ENCODE measurements at places on chromosomes 7 and 10. TPM values are rescaled to one million over a fixed set of nuclear protein-coding genes. Genes with fewer than 3 reads are reported as not detected.

The JAKMIP3 gene
- 2.0 TPM for total RNA-seq

The TET1 gene
- total RNA-seq, result 17.4 TPM

The FOXI2 gene
- not detected for total RNA-seq

The NOS3 gene
- total RNA-seq, result 0.75 TPM

The ADARB2 gene
- total RNA-seq, result 0.17 TPM

The OR2A1 gene
- total RNA-seq, result 0.60 TPM

The GPR15LG gene
- not detected for total RNA-seq

The EPO gene
- total RNA-seq, result not detected

DNA sequence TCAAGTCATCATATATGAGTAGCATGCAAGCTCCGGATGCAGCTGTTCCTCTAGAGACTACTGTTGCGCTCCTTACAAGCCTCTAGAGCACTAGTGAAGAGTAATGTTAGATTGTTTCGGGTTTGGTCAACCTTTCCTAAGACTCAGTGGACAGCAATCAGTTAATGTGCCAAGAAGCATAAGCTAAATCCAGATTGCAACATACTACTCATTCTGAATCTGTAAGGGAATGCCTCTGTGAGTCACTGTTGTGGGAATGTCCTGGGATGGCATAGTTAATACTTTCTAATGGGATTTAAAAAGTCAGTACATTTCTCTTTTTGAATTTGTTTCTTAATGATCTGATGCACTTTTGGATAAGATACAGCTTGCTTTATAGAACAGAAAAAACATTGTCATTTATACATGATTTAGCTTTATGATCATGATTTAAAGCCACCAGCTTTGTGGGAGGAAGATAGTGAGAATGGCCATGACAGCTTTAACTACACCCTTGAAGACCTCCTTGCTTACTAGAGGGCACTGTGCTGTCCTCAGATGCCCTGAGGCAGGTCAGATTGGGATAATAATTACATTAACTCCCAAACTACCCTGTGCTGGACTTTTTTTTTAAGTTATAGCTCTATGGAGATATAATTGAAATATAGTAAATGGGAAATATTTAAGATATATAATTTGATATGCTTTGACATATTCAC is 138.4 kb downstream of the SDK1 start:
- no peaks in the 10 kb centered on the region for H3K36me3 ChIP-seq
- H3K27ac ChIP-seq, result no peak overlapping the region
- no peaks in the 10 kb centered on the region for H3K27me3 ChIP-seq
- peaks cover 41% of the 10 kb centered on the region for H3K4me1 ChIP-seq

GRCh38 chr7:96089511-96089910 is 232.4 kb downstream of the SLC25A13 start:
- H3K27ac ChIP-seq, result no peak overlapping the region
- no peaks in the 10 kb centered on the region for H3K36me3 ChIP-seq
- H3K4me3 ChIP-seq, result no peak overlapping the region
- H3K27me3 ChIP-seq, result no peaks in the 10 kb centered on the region

- no peaks in the 10 kb centered on the region for H3K27me3 ChIP-seq
- H3K4me3 ChIP-seq, result no peak overlapping the region
- H3K27ac ChIP-seq, result no peak overlapping the region
- H3K36me3 ChIP-seq, result no peaks in the 10 kb centered on the region
- H3K4me1 ChIP-seq, result peaks cover 6% of the 10 kb centered on the region
Observed at GRCh38 chr10:110483633-110484032, 14.1 kb upstream of the DUSP5 start.

GRCh38 chr10:88781206-88781605 is 21.3 kb upstream of the LIPM start:
- no peak for DNase-seq
- H3K27ac ChIP-seq, result no peak overlapping the region
- no peaks in the 10 kb centered on the region for H3K4me1 ChIP-seq
- peaks cover 3% of the 10 kb centered on the region for H3K27me3 ChIP-seq
- no peaks in the 10 kb centered on the region for H3K36me3 ChIP-seq

- no peak overlapping the region for H3K4me3 ChIP-seq
- peak; percentile 28 for DNase-seq
- H3K27me3 ChIP-seq, result no peaks in the 10 kb centered on the region
- no peaks in the 10 kb centered on the region for H3K36me3 ChIP-seq
- no peak overlapping the region for H3K27ac ChIP-seq
- H3K4me1 ChIP-seq, result peaks cover 19% of the 10 kb centered on the region
Observed at GRCh38 chr7:68547799-68548198, 1050.5 kb upstream of the AUTS2 start.

GRCh38 chr10:32207544-32207943 is 139.4 kb downstream of the EPC1 start:
- no peaks in the 10 kb centered on the region for H3K27me3 ChIP-seq
- DNase-seq, result peak; percentile 75
- H3K27ac ChIP-seq, result no peak overlapping the region
- H3K4me1 ChIP-seq, result no peaks in the 10 kb centered on the region
- no peaks in the 10 kb centered on the region for H3K36me3 ChIP-seq
- H3K4me3 ChIP-seq, result no peak overlapping the region

DNA sequence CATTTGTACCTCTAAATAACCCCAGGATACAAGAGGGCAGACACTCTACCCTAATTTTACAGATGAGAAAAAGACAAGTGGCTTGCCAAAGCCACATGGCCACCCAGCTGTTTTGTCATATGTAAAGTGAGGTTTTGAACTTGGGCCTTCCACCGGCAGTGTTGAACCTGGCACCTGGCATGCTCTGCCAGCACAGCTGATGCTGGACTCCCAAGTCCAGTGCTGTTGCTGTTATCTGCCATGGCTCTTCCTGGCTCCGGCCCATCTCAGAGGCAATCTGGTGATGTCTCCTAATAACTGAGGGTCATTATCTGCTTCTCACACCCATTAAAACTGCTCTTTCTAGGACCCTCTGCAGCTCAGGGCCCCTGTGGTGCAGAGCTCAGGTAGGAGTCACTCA is 25.0 kb downstream of the BCCIP start:
- H3K27me3 ChIP-seq, result no peaks in the 10 kb centered on the region
- H3K36me3 ChIP-seq, result peaks cover 19% of the 10 kb centered on the region
- no peak overlapping the region for H3K27ac ChIP-seq
- H3K4me1 ChIP-seq, result no peaks in the 10 kb centered on the region
- H3K4me3 ChIP-seq, result no peak overlapping the region

- H3K36me3 ChIP-seq, result peaks cover 40% of the 10 kb centered on the region
- H3K4me3 ChIP-seq, result peak overlapping the region; percentile 86
- DNase-seq, result peak; percentile 35
- H3K27me3 ChIP-seq, result no peaks in the 10 kb centered on the region
Observed at GRCh38 chr10:60778971-60779796, 906 bp downstream of the CDK1 start.

DNA sequence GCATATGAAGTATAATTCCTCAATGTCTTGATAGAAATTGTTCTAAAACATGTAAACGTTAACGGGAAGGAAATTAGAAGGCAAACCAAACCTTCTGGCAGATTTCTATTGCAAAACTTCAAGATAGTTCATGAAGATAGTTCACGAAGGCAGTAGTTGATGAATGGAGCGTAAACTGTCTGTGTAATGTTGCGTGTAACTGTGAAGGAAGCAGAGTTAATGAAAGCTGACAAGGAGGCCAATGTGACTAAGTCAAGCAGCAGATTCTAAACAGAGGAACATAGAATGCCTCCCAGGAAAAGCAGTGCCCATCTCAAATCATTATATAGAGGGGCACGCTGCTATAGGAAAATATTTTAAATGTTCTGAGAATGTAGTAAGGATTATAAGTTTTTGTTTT is 659.7 kb upstream of the IGFBP3 start:
- H3K27me3 ChIP-seq, result no peaks in the 10 kb centered on the region
- no peak overlapping the region for H3K4me3 ChIP-seq
- no peak overlapping the region for H3K27ac ChIP-seq

DNA sequence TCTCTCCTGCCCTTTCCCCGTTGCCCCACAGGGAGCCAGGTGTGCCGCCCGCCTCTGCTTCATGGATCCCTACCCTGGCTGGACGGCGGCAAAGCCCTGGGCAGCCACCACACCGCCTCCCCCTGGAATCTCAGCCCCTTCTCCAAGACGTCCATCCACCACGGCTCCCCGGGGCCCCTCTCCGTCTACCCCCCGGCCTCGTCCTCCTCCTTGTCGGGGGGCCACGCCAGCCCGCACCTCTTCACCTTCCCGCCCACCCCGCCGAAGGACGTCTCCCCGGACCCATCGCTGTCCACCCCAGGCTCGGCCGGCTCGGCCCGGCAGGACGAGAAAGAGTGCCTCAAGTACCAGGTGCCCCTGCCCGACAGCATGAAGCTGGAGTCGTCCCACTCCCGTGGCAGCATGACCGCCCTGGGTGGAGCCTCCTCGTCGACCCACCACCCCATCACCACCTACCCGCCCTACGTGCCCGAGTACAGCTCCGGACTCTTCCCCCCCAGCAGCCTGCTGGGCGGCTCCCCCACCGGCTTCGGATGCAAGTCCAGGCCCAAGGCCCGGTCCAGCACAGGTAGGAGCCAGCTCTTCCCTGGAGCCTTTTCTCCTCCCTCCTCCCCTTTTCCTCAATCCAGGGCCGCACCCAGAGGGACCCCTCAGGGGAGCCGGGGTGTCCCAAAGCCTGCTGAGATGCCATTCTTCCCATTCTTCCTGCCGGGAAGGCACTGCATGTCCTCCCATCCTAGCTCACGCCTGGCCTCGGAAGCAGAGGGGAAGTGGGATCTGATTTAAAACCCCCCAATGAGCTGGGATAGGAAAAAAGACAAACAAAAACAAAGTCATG is 4.0 kb downstream of the GATA3 start:
- H3K4me1 ChIP-seq, result peaks cover 18% of the 10 kb centered on the region
- no peak for DNase-seq
- peaks cover 4% of the 10 kb centered on the region for H3K27me3 ChIP-seq

- no peak overlapping the region for H3K27ac ChIP-seq
- H3K36me3 ChIP-seq, result no peaks in the 10 kb centered on the region
- peaks cover 11% of the 10 kb centered on the region for H3K4me1 ChIP-seq
- peak; percentile 70 for DNase-seq
- peaks cover 63% of the 10 kb centered on the region for H3K27me3 ChIP-seq
Observed at GRCh38 chr10:114392112-114392835, 12.0 kb downstream of the AFAP1L2 start.

- H3K4me3 ChIP-seq, result no peak within 1 kb of the TSS
- no peak within 1 kb of the TSS for H3K27ac ChIP-seq
- H3K4me1 ChIP-seq, result no peaks in the 10 kb centered on the region
- no peaks in the 10 kb centered on the region for H3K36me3 ChIP-seq
Observed at GRCh38 chr7:141708351-141708750, at the start of gene WEE2. Gene WEE2, plus strand, starts transcription at chr7:141708353. Its CDS starts 406 bp downstream, at chr7:141708759.

DNA sequence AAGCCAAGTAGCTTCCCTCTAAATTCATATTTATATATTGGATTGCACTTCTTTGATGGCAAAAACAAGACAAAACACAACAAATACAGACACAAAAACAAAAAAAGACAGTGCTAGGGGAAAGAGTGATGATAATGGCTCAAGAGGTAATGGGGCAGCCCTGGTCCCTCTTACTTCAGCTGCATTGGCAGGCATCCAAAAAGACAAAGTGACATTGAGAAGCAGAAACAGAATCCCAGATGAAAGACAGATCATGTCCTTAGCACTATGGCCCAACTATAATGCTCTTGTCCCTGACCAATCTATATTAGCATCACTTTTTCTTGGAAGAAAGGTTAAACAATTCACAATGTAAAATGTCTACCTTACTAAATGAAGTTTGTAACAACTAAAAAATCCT is 76.2 kb downstream of the GPR85 start:
- H3K4me1 ChIP-seq, result no peaks in the 10 kb centered on the region
- H3K4me3 ChIP-seq, result no peak overlapping the region
- H3K27ac ChIP-seq, result no peak overlapping the region
- no peak for DNase-seq
- H3K36me3 ChIP-seq, result no peaks in the 10 kb centered on the region

DNA sequence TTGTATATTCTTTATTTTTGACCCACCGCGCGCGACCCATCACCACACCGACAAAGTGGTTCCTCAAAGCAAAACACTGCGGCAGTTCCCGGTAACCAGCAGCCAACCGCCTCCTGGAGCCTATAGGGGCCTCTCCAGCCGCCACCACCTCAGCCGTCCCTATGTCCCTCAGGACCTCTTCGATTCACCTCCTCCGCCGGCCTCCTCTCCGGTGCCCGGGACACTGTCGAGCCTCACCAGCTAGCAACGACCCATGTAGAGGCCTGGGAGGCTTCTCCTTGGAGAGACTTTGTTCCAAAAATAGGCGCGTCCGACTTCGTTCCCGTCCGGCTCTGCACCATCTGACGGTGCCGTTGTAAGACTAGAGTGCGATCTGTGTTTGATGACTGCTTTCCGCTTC is 158.8 kb downstream of the HGF start:
- H3K27me3 ChIP-seq, result no peaks in the 10 kb centered on the region
- H3K36me3 ChIP-seq, result no peaks in the 10 kb centered on the region
- DNase-seq, result no peak
- no peak overlapping the region for H3K4me3 ChIP-seq

DNA sequence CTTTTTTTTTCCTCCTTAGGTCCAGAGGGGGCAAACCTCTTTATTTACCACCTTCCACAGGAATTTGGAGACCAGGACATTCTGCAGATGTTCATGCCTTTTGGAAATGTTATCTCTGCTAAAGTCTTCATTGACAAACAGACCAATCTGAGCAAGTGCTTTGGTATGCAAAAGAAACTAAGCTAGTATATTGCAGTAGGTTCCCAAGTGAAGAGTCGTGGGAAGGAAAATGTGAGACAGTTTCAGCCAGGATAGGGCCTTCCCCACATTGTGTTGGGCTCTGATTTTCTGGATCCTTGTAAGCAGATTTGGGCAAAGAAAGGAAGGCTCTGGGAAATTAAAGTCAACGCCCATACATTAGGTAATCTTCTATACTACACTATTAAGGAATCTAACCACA is 285.6 kb downstream of the USP6NL start:
- no peaks in the 10 kb centered on the region for H3K36me3 ChIP-seq
- peaks cover 31% of the 10 kb centered on the region for H3K27me3 ChIP-seq
- no peak overlapping the region for H3K27ac ChIP-seq
- no peak for DNase-seq

GRCh38 chr7:142886866-142887265 is 1.3 kb upstream of the TRPV6 start:
- H3K4me1 ChIP-seq, result no peaks in the 10 kb centered on the region
- H3K27ac ChIP-seq, result no peak overlapping the region
- DNase-seq, result no peak
- no peaks in the 10 kb centered on the region for H3K36me3 ChIP-seq

GRCh38 chr10:130339091-130339490 is 202.9 kb downstream of the GLRX3 start:
- DNase-seq, result no peak
- no peak overlapping the region for H3K4me3 ChIP-seq
- H3K4me1 ChIP-seq, result no peaks in the 10 kb centered on the region
- no peak overlapping the region for H3K27ac ChIP-seq

DNA sequence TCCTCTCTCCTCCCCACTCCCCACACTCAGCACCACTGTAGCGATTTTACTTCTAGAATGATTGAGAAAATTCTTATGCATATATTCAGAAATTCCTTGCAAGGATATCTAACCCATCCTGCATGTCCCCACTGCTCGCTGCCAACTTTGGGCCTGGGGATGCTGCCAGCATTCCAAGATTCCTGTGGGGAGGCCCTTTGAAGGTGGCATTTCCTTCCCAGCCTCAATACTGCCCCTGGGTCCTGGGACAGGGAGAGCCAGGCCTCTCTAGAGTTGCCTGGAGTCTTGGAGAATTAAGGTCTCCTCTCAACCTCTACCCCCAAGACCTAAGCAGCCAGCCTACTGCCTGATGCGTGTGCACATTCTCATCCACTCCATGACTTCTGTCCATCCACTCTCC is 303.5 kb downstream of the NEBL start:
- peaks cover 5% of the 10 kb centered on the region for H3K4me1 ChIP-seq
- no peak overlapping the region for H3K27ac ChIP-seq
- no peak overlapping the region for H3K4me3 ChIP-seq
- H3K36me3 ChIP-seq, result no peaks in the 10 kb centered on the region
- H3K27me3 ChIP-seq, result no peaks in the 10 kb centered on the region

- H3K27me3 ChIP-seq, result no peaks in the 10 kb centered on the region
- H3K36me3 ChIP-seq, result no peaks in the 10 kb centered on the region
- H3K4me1 ChIP-seq, result no peaks in the 10 kb centered on the region
- no peak overlapping the region for H3K27ac ChIP-seq
- no peak overlapping the region for H3K4me3 ChIP-seq
- DNase-seq, result no peak
Observed at GRCh38 chr7:3397324-3397723, 96.3 kb downstream of the SDK1 start.
